NCI-H187 (cell line): ENCODE measurements at places on chromosomes 4 and X.

GRCh38 chr4:69617083-69617694 is 22.3 kb downstream of the UGT2A2 start:
- no peak for DNase-seq

DNA sequence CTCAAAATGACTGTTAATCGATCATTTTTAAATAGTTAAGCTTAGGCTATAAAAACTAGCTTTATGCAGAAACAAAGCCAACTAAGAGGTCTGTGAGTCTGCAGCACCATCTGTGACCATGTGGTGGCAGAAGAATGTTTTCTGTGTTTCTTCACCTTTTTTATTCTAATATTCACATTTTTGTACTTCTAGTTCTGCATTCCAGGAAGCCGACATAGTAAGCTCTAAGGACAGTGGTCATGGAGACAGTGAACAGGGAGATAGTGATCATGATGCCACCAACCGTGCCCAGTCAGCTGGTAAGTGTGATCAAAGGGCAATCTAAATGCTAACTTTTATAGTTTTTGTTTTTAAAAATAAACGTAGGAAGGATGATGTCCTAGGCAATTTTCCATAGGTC is 5.6 kb downstream of the PCDH10 start:
- DNase-seq: no peak

GRCh38 chr4:7307394-7308099 is 115.2 kb downstream of the SORCS2 start:
- no peak for DNase-seq

DNA sequence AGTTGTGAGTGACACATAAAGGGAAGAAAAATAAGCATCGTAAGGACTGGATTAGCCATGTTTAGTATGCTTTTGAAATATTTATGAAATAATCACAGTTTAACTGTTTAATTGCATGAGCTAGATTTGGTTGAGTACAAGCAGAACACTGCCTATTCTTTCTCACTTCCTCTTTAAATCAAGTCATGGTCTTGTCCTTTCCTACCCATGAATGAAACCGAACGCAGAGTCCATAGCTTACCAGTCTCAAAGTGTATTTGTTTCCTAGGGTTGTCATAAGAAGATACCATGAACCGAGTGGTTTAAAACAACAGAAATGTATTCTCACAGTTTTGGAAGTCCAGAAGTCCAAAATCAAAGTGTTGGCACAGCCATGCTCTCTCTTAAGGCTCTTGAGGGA is 684.0 kb upstream of the MAGEB2 start:
- DNase-seq: no peak

GRCh38 chrX:10172877-10173276 is 16.1 kb downstream of the CLCN4 start:
- no peak for DNase-seq

- DNase-seq: no peak
Measured at GRCh38 chrX:113790987-113791386, 792.9 kb upstream of the HTR2C start.

- no peak for DNase-seq
Measured at GRCh38 chr4:137738375-137738990, 206.2 kb upstream of the PCDH18 start.

- DNase-seq: no peak
Measured at GRCh38 chr4:155688860-155689259, 22.2 kb downstream of the GUCY1A1 start.

DNA sequence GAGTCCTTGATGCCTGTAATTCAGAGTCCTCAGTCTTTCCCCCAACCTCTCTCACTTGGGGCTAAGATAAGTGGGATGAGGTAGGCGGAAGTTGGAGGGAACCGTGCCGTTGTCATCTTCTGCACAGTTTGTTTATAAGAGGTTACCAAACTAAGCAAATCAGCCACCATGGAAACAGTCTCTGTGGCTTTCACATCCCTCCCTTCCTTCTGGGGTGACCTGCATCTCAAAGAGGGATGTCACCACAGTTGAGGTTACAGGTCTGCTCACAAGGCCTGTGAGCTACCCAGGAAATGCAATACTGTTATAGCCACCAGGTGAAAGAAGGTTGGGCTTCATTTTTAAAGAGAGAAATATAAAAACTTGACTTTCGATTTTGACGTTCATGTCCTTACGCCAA is 26.3 kb downstream of the RTL5 start:
- no peak for DNase-seq

DNA sequence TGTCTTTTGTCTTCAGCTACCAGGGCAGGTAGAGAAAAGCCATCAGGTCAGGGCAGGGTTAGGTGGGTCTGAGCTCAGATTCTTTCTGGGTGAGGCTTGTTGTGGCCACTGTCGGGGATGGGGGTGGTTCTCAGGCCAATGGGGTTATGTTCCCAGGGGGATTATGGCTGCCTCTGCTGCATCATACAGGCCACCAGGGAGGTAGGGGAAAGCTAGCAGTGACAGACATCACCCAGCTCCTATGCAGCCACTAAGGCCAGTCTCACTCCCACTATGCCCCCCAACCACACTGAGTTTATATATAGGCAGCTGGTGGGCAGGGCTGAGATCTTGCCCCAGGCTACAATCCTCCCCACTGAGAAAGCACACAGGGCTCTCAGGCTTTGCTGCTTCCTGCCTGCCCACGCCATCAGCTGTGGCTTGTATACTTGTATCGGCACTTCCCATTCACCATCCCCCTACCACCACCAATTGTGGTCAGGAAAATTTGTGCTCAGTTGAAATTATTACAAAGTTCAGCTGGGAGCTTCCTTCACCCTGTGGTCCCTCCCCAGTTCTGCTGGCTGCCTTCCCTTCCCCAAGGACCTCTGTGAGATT is 72.6 kb upstream of the PTPN13 start:
- DNase-seq: no peak

- DNase-seq: no peak
Measured at GRCh38 chr4:34619531-34620162, 1624.7 kb downstream of the ARAP2 start.

- no peak for DNase-seq
Measured at GRCh38 chr4:159593681-159594080, 490.8 kb downstream of the RAPGEF2 start.

GRCh38 chr4:49032440-49033161 is 46.5 kb downstream of the CWH43 start:
- no peak for DNase-seq

DNA sequence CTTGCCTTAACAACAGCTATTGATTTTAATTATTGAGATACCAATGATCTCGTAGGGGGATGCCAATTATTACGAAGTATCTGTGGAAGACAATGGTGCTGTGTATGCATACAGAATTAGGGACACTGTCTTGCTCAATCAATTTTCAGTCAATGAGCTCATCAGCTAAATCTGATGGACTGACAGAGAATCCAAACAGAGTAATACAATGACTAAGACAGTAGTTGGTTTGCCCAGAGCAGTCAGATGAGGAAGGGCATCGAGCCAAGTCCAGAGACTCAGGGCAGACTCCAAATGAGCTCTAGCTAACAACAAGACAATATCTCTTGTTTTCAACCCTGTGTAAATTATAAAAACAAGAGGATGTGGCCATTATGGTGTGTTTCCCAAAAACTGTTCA is 14.7 kb upstream of the GSX2 start:
- no peak for DNase-seq

- DNase-seq: no peak
Measured at GRCh38 chr4:99536848-99537247, 26.0 kb downstream of the C4orf17 start.

- DNase-seq: no peak
Measured at GRCh38 chr4:87864321-87864720, 31.6 kb downstream of the MEPE start.

DNA sequence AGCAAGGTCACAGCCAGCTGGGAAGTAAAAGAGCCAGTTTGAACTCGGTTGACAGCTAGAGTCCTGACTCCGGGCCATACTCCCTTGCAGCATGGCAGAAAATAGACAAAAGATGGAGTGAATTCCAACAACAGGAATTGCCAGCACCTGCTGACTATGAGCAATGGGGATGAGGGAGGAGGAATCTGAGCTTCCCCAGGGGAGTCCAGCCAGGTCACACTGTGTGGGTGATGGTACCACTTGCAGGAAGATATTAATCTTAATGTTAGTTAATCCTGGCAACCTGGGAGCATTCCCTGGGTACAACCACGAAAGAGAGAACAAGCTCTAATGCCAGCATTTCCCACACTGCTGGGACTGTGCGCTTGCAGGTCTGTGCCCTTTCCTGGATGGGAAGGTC is 48.1 kb upstream of the S100G start:
- no peak for DNase-seq

DNA sequence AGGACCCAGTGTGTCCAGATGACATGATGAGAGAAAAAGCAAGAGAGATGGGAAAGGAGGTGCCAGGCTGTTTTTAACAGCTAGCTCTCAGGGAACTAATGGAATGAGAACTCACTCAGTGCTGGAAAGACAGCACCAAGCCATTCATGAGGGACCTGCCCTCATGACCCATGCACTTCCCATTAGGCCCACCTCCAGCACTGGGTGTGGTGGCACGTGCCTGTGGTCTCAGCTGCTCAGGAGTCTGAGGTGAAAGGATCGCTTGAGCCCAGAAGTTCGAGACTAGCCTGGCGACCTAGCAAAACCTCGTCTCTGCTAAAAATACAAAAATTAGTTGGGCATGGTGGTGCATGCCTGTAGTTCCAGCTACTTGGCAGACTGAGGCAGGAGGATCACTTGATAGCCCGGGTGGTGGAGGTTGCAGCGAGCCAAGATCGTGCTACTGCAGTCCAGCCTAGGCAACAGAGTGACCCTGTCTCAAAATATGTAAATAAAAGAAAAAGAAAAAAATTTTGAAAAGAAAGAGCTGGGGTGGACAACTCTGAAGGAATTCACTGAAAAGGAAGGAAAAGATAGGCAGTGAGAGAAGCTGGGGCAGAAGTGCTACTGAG is 50.9 kb downstream of the FAM193A start:
- no peak for DNase-seq

GRCh38 chr4:130154901-130155300 is 1058.9 kb downstream of the C4orf33 start:
- no peak for DNase-seq

DNA sequence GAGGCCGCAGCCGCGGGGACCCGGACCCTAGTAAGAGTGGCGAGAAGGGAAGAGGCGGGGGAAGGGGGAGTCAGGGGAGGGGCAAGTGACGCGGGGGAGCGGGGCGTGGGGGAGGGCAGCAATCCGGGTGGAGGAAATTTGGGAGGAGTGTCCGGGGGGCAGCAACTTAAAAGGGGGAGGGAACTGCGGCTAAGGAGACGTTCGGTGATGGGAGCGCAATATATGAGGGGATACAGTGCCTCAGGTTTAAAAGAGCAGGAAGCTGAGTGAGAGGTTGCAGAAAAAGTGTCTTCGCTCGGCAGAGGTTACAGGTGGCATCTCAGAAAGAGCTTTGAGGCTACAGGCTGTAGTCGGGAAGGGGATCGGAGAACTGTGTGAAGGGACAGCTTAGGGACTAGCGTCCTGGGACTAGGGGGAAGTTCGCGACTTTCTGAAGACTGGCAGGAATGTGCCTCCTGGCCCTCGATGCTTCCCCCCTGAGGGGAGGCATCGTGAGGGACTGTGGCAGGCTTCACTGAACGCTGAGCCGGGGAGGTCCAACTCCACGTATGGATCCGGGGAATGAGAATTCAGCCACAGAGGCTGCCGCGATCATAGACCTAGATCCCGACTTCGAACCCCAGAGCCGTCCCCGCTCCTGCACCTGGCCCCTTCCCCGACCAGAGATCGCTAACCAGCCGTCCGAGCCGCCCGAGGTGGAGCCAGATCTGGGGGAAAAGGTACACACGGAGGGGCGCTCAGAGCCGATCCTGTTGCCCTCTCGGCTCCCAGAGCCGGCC is 519 bp downstream of the FOXO4 start:
- no peak for DNase-seq

- DNase-seq: no peak
Measured at GRCh38 chrX:144327495-144327894, 443.6 kb downstream of the UBE2NL start.

GRCh38 chr4:47239649-47240048 is 208.3 kb downstream of the GABRB1 start:
- no peak for DNase-seq

- no peak for DNase-seq
Measured at GRCh38 chr4:158090323-158090722, 82.5 kb downstream of the GASK1B start.

- DNase-seq: no peak
Measured at GRCh38 chrX:101229170-101229569, 9.6 kb downstream of the DRP2 start.
